T47D (cell line): ENCODE measurements at places on chromosomes 2 and 18.

- DNase-seq = no peak
These were observed 34.3 kb downstream of the DSG4 start for GRCh38 chr18:31410716-31411483.

GRCh38 chr2:10307561-10308156 lies 5.0 kb downstream of the HPCAL1 start:
- no peak for DNase-seq

DNA sequence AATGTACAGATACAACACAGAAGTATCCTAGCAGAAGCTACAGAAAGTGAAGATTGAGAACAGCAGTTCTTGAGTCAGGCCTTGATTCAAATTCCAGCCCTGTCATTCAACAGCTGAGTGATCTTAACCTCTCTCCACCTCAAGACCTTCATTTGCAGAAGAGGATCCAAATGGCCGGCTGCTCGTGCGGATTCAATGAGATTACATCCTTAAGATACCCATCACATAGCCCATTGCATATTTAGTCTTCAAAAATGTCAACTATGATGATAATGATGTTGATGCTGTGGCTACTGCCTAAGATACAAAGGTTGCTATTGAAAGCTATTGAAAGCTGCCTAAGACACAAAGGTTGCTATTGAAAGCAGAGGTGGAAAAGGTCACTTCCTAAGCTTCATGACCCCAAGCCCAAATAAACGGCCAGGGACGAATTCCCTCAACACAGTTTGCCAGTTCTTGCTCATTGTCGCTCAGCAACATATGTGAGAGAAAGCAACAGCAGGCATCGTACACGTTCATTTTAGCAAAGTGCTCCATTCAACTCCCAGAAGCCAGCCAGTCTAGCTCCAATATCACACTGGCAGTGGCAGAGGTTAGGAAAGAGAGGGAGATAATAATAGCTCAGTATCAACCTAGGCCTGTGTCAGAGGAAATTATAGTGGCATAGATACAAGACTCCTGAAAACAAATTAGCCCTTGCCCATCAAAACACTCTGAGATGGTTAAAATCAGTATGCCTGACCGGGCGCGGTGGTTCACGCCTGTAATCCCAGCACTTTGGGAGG lies 36.1 kb downstream of the MRPL35 start:
- DNase-seq = no peak

GRCh38 chr2:104944495-104944894 lies 90.6 kb downstream of the POU3F3 start:
- peak; percentile 66 for DNase-seq

DNA sequence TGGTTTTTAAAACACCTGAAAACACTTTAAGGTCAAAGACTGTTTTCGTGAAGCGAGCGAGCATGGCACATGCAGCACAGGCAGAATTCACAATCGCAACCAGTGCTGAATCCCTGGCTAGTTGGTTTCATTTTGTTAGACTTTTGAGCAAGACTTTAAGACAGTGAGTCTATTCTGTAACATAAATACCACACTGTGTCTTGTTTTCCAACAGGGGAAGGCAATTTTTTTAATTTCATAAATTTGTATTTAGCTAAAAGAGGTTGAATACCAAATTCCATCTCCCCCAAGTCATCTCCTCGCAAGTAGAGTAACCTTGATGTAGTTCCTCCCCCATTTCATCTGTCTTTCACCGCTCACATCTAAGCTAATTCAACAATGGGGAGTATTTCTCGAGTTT lies 1.4 kb downstream of the CERKL start:
- no peak for DNase-seq

DNA sequence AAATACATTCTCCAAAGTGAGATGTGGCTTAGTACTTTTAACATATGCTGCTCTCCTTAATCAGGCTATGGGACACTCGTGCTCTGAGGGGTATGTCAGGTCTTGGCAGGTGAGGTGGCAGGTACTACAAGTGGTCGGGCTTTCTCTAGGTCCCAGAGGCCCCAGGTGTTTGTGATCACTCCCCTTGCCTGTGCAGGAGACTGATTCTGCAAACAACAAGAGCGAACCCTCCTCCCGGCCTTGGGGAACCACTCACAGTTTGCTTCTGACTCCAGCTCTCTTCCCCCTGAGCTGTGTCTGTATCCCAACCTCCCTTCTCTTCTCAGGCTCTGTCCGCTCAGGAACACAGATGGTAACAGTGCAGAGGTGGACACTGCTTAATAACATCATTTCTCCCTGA lies 48.1 kb downstream of the ATOH8 start:
- no peak for DNase-seq

DNA sequence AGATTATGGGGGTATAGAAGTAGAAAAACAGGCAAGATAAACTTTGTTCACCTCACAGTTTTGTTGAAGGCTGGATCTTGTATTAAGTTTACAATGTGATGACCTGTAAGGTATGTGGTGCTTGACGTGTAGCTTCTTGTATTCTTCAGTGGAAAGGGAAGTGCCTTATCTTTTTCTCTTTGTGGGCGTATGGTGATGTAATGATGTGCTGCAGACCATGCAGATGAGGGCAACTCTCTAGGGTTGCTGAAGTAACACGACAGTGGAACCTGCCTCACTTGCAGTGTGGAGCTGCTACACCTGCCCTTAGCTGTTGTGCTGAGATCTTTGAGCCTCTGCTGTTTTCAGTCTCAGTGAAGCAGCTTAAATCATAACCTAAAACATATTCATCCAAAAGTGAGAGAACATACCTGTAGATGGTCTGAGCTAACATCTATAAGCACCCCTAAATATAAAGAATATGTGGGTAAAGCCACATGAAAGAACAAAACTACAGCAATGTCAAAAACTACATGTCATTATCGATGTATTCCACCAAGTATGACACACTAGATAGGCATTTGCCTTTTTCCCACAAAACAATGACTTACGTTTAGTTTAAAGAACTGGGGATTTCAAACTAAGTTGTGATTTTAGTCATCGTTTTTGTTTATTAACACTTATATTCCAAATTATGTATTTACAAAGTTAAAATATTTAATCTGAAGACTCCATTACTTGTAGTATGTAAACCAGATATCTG lies 1144.1 kb downstream of the CNTNAP5 start:
- no peak for DNase-seq

DNA sequence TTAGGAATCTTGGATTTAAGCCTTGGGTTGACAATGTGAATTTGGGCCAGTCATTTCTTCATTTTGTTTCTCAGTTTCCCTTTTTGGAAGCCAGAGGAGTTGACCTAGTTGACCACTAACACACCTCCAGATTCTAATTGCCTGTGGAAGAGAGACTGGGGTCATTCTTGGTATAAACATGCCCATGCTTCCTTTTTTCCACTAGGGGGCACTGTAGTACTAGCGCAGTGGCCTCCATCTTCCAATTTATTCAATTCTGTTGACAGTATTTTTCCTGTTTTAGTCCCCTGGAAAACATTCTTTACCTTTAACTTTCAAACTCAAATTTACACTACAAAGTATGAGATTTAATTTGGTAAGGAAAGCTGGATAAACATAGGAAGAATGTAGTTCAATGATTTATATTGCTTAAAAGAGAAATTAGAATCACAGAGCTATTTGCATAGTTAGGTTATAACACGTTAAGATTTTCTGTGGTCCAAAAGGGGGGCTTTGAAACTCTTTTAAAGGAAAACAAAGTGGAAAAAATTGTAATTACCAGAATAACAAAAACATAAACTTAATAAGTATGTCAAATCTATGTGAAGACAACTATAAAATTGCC lies 57.5 kb upstream of the AGPS start:
- peak; percentile 57 for DNase-seq

GRCh38 chr2:187468262-187468661 lies 20.2 kb upstream of the CALCRL start:
- DNase-seq = no peak

GRCh38 chr2:113156278-113157117 lies 17.3 kb upstream of the PSD4 start:
- no peak for DNase-seq

DNA sequence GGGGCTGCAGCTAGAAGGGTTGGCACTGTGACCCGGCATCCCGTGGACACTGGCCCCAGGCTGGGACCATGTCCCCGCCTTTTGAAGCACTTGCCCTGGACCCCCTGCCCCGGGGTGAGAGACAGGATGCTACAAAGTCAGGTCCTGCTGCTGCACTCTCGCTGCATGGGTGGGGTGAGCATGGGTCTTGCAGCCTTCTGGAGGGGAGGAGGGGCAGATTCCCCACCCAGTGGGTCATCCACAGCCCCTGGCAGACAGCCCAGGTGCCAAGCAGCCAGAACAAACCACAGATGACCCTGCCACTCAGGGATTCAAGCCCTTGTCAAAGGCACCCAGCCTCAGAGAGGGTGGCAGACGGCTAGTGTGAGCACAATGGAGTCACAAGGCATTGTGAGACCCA lies 5.7 kb upstream of the NMUR1 start:
- no peak for DNase-seq

DNA sequence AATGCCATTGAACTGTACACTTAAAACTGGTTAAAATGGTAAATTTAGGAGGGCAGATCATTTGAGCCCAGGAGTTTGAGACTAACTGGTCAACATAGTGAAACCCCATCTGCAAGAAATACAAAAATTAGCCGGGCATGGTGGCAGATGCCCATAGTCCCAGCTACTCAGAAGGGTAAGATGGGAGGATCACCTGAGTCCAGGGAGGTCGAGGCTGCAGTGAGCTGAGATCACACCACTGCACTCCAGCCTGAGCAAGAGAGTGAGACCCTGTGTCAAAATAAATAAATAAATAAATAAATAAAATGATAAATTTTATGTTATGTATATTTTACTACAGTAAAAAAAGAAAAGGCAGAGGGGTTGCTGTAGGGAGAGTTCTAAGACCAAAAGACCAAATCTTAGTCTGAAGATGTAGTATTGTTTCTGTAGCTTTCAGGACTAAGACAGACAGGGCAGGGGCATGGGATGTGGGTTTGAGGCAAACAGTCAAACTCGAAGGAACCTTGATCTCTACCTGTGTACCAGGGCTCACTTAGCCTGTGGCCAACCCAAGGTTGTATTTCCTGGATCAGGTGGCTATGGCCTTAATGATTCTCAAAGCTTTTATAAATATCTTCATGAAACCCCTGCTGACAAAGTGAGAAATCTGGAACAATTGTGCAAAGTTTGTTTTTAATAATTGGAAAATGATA lies 316.7 kb downstream of the CYRIA start:
- DNase-seq = no peak
